ENCODE measurements at places on chromosomes 12 and 14.

DNA sequence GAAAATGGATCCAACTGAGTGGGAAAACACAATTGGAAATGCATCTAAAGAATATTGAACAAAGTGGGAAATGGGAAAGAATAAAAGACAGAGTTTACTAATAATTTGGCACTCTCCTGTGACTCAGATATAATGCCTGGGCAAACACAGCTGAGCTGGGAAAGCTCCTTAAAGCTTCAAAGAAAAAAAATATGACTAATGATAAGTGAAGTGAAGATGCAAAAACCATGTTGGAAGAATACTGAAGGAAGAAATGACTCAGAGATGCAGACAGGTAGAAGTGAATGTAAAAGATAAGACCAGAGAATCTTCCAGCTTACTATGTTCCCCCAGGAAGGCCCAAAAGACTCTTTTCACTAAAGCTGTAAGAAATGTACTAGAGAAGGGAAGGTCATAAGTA, 62.4 kb upstream of the FOXG1 start:
- DNase-seq = no peak

DNA sequence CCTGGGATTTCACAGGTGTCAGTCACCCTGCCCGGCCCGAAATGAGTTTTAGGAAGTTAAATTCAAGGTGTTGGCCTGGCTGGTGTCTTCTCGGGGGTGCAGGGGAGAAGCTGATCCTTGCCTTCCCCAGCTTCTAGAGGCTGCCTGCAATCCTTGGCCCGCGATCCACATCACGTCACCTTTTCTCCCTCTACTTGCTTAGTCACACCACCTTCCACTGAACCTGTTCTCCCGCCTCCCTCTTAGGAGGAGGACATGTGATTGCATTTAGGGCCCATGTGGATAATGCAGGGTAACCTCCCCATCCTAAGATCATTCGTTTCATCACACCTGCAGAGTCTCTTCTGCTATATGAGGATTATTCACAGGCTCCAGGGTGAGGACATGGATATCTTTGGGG, 25.4 kb upstream of the ATXN2 start:
- DNase-seq = no peak

DNA sequence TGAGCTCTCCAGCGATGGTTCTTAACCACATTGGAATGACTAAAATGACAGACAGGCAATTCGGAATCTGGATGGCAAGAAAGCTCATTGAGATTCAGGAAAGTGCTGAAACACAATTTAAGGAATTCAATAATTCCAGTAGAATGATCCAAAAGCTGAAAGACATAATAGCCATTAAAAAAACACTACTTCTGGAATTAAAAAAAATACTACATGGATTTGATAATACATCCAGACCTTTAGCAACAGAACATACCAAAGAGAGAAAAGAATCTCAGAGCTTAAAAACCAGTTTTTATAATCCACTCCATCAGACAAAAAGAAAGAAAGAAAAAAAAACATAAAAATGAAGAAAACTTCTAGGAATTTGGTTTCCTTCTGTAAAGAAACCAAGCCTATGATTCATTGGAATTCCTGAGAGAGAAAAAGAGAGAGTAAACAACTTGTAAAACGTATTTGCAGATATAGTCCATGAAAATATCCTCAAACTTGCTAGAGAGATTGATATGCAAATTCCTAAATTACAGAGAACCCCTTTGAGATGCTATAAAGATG, 52.8 kb downstream of the SLCO1B1 start:
- no peak for DNase-seq

DNA sequence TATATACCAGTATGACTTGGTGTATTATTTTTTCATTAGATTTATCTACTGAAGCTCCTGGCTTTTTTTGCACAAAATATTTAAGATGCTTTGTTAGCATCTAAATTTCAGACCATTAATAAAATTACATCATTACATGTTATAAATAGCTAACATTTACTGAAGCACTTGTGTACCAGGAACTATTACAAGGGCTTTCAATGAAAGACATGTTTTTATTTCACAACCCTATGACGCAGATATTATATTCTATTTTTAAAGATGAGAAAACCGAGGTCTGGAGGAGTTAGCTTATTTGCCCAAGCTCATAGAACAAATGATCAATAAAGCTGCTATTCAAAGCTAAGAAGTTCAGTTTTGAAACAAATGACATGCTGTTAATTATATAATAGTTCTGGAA, 420.4 kb upstream of the DCN start:
- DNase-seq = no peak

DNA sequence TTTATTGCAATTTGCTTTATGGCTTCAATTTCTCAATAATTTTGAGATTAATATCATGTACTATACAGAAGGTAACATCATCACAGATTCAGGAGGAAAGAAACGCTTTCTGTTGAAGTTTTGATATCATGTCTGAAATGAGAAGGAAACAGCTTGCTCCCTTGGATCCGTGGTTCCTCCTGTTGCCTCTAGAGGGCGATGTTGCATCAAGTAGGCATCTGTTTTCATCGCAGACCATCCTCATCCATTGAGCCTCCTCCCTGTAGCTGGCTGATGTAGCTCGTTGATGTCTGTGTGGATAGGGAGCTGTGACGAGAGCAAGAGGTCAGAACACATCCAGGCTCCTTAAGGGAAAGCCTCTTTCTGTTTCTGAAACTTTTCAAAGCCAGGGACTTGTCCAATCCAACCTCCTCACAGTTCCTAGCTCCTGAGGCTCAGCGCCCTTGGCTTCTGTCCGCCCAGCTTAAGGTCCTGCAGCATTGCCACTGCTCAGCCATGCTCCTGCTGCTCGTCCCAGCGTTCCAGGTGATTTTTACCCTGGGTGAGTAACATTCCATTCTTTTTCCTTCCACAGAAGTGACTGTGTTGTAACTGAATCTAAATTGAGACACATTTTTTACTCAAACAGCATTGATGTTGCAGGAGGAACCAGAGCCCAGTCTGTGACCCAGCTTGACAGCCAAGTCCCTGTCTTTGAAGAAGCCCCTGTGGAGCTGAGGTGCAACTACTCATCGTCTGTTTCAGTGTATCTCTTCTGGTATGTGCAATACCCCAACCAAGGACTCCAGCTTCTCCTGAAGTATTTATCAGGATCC, 304.8 kb upstream of the OR4E1 start:
- DNase-seq = peak; percentile 51

DNA sequence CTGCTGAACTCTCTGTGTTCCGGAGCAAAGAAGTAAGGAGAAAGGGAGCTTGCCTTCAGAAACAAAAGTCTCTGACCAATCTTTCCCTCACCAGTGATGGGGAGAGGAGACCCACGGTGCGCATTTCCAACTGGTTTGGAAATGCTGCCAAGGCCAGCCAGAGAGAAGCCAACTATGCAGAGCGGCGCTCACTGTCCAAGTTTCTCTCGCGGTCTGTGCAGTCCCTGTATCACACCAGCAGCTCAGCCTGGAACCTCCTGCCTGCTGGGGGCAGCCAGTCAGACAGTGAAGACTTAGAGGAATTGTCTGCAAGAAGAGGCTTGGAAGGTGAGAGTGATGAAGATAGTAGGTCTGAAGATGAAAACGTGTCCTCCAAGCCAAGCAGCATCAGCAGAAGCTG, 206.2 kb downstream of the NAV3 start:
- DNase-seq = peak; percentile 23

GRCh38 chr14:93347850-93348249, 868 bp downstream of the COX8C start:
- peak; percentile 78 for DNase-seq

GRCh38 chr14:102200690-102201352, 61.1 kb downstream of the WDR20 start:
- no peak for DNase-seq

DNA sequence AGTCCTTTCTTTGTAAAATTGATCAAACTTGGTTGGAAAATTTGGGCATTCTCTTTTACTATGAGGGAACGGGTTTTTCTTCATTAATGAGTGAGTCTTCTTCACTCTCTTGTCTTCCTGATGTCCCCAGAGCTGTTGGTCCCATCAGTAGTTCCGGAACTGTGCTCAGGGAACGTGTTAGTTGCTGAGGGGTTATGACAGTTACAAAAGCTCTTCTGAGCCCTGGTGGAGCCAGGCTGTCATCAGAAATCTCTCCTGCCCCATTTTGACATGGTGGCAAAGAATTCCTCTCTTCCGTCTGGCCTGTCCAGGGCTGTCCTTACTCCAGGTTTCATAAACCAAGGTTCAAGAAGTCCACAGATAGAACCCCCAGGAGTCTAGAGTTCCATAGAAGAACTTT, 208.5 kb downstream of the SLC41A2 start:
- peak; percentile 61 for DNase-seq

- no peak for DNase-seq
Measured at GRCh38 chr12:124588018-124588634, 20.7 kb upstream of the NCOR2 start.

GRCh38 chr12:77049767-77050353, 15.5 kb downstream of the E2F7 start:
- DNase-seq = peak; percentile 67

DNA sequence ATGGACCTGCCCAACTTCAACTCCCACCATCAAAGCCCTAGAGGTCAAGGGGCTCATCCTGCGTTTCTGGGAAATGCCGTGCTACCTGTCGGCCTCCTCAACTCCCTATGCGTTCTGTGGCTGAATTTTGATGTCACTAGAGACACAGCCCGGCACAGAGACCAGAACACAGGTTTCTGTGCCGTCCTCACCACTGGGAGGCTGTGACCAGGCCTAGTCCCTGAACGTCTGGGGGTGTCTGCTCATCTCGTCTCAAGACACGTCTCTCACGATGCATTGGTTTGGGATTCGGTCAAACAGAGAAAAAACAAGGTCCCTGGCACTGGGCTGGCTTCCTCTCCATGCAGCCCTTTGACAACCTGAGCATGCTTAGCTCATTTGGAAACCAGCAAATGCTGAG, 33.5 kb downstream of the SLC15A4 start:
- no peak for DNase-seq

GRCh38 chr12:4011597-4011996, 138.4 kb upstream of the PARP11 start:
- no peak for DNase-seq

DNA sequence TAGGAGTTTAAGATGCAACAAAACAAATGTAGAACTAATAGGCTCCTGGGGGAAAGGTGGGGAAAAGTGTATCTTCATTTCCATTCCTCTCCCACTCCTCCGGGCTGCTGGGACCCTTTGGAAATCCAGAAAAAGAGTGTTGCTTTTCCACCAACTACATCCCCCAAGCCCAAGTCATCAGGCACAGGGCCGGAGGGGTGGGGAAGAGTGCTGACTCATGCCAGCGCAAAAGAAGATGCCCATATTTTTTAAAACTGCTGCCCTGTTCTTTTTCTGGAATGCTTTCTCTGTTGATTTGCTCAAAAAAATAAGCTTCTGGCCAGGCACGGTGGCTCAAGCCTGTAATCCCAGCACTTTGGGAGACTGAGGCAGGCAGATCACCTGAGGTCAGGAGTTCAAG, 70.9 kb downstream of the TBK1 start:
- peak; percentile 41 for DNase-seq

DNA sequence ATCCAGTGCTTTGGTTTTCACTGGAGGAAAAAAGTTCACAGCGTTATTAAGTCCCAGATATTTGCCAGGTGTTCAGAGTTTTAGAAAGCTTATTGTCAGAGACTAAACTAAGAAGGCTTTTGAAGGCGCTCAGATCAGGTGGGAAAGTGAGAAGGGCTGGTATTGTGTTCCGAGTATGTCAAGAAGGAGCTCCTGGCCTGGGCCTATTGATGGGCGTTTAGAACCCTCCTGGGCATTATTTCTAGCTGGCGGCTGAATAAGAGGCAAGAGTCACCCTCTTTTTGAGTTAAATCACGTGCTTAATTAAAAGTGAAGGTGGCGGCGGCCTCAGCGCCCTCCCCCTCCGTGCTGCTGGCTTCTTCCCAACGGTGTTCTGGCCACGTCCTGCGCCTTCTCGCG, 20.9 kb upstream of the GNS start:
- no peak for DNase-seq

DNA sequence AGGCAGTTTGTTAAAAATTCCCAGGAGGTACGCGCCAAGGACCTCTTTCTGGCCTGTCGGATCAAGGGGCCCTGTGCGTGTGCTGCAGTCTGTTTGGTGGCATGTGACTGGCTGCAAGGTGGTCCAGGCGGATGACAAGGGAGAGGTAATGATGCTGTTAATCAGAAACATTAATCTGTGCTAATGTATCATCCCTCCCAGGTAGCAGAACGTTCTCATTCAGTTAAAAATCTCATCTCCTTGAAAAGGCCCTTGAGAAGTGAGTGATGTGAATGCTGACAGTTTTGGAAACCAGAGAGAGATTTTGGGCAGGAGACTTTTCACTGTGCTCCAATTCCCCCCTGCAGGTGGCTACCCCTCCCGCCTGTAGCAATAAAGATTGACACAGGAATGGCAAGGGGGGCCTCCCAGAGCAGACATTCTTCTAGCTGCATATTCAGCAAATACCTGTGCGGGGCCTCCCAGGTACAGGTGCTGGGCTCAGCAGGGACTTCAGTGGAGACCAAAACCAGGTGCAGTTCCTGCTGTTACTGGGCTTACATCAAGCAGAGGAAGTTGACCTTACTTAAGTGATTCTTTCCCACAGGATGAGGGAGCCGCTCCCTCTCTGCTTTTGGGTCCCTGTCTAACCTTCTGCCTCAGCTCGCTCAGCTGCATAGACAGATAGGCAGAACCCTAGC, 364.8 kb downstream of the CACNA1C start:
- no peak for DNase-seq

DNA sequence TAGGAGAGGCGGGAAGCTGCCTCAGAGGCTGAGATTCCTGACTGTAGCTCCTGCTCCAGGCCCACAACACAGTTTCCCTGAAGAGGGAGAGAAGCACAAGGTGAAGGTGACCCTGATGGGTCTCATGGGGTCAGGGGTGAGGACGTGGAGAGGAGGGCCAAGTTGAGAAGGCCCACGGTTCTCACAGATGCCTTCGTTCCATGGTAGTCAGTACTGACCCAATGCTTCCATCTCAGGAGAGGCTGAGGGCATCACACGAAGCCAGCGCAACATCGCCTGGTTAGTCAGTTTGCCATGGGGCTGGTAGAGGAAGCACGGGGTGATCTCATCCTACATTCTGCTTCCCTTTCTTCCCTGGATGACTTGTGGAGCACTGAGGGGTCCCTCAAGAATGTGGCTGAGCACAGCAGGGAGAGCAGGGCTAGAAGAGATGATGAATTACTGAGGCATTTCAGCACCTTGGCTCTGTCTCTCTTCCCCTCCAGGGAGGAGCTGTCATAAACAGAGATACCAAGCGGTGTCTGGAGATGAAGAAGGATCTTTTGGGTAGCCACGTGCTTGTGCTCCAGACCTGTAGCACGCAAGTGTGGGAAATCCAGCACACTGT, 51.9 kb downstream of the GALNT8 start:
- no peak for DNase-seq

GRCh38 chr12:116937640-116938039, 26.9 kb downstream of the FBXW8 start:
- DNase-seq = no peak

DNA sequence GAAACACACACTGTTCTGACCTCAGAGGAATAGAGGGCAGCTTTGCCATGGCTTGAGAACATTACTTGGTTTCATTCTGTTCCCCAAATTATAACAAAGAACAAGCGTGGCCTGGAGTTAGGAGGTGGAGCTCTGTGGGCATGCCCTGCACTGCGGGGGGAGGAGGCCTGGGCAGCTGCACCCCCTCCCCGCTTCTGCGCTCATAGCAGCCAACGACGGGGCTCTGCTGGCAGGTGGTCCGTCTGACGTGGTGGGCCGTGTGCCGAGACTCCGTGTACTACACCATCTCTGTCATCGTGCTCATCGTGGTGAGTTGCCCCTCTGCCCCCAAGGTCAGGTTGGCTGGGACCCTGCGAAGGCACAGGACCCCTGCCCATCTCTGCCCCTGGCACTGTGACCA, 70.4 kb upstream of the RIN3 start:
- no peak for DNase-seq
